ENCODE measurements at places on chromosomes 1 and 21. TPM values are rescaled to one million over a fixed set of nuclear protein-coding genes. Genes with fewer than 3 reads are reported as not detected.

Gene ETV3L
- not detected for total RNA-seq

Gene IL24
- total RNA-seq = 0.22 TPM

Gene PROX1
- 0.07 TPM for total RNA-seq

Gene KIAA1614
- 0.80 TPM for total RNA-seq

Gene BEND5
- not detected for total RNA-seq

Gene RPS8
- total RNA-seq = 1,655 TPM

Gene SLC41A1
- 25.2 TPM for total RNA-seq

Gene HSD3B2
- not detected for total RNA-seq

Gene LEFTY1
- 0.31 TPM for total RNA-seq

Gene C1orf226
- 0.73 TPM for total RNA-seq

Gene RIPK4
- total RNA-seq = 13.3 TPM

Gene LRRC8C
- total RNA-seq = 20.5 TPM

Gene TRIM46
- total RNA-seq = 1.4 TPM

Gene BARHL2
- not detected for total RNA-seq

Gene ALG14
- 7.2 TPM for total RNA-seq

Gene GLUL
- total RNA-seq = 18.1 TPM

Gene RAB3B
- total RNA-seq = 9.1 TPM

Gene HHAT
- total RNA-seq = 2.5 TPM

Gene PLPPR4
- not detected for total RNA-seq

Gene CYP4A22
- not detected for total RNA-seq

Gene HAPLN2
- not detected for total RNA-seq

Gene S100B
- not detected for total RNA-seq

Gene LENEP
- not detected for total RNA-seq

Gene CLCN6
- total RNA-seq = 6.3 TPM

Gene OR2G6
- not detected for total RNA-seq

Gene CATSPERE
- not detected for total RNA-seq

Gene TFB2M
- 44.9 TPM for total RNA-seq

Gene SPATA45
- not detected for total RNA-seq

Gene GBP3
- total RNA-seq = 1.6 TPM

Gene OVAAL
- total RNA-seq = not detected

Gene ZSWIM5
- total RNA-seq = 0.52 TPM
